Left forelimb (tissue), 1 donor: ENCODE measurements at places on chromosomes 7 and 10.

DNA sequence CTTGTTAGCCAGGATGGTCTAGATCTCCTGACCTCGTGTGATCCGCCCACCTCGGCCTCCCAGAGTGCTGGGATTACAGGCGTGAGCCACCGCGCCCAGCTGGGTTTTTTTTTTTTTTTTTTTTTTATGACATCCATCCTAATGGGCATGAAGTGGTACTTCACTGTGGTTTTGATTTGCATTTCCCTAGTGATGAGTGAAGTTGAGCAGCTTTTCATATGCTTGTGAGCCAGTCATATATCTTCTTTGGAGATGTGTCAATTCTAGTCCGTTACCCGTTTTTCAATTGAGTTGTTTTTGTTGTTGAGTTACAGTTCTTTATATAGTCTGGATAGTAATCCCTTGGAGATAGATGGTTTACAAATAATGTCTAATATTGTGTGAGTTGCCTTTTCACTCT is 127.7 kb downstream of the SMURF1 start:
- no peak for DNase-seq

- DNase-seq, result no peak
Observed at GRCh38 chr10:72355214-72355555, 466 bp upstream of the DNAJB12 start.

DNA sequence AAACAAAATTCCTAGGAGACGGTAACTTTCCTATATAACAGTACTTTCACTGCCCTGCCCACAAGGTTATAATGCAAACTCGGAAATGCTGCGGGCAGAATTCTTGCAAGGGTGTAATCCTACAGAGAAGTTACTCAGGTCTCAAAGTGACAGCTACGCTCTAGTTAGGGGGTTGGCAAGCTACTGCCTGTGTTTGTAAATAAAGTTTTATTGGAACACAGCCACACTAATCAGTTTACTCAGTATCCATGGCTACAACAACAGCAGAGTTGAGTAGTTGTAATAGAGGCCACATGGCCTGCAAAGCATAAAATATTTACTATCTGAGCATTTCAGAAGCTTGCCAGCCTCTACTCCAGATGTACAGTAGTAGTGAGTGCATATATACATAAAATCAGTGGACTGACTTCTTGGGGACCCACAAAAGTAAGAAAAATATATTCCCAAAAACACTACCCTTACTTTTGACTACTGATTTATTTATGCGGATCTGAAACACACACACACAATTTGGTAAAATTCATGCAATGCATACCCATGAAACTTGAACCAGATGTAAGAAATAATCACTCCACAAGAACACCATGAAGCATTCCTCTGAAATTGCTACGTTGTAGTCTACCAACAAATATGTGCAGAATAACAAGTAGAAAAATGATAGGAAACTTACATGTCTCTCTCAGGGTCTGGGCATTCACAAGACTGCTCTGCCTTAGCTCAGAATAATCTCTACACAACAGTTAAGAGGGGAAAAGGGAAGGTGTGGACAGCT is 53.0 kb downstream of the SMURF1 start:
- no peak for DNase-seq

DNA sequence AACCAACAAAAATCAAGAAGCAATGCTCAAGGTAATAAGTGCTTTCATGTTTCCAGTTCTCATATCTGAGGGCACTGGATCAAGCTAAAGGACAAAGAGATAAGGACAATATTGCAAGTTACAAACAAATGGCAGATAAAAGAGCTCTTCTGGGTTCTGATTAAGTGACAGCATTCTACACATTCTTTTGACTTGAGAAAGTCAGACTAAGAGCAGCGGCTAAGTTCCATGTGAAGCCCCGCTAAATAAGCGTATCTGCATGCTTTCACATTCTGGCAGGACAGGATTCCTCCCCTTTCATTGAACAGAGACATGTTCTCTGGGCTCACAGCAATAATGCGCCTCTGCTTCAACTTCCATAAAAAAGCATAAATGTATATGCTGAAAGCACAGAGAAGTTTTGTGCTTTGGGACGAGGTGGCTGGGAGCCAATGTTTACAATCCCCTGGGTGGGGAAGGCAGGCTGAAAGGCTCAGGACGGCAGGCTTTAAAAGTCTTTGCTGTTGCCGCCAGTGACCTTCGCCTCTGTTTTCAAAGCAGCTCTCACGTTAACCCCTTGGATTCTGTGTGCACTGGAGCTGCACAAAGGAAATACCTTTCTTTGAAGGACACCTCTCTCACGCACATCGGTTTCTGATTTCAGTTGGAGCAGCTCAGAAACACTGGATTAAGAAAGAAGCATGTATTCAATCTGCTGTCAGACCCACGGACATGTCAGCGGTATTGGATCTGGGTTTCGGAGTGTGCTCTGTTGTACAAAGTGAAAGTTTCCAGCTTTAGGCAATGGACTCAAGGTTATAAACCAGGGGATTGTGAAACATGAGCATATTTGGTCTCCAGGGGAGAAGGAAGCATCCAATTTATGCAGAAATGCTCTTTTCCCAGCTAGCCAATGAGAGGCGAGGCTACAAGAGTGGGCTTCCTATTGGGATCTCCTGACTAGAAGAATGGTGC is 105.4 kb upstream of the FAM133B start:
- DNase-seq, result peak; percentile 78

DNA sequence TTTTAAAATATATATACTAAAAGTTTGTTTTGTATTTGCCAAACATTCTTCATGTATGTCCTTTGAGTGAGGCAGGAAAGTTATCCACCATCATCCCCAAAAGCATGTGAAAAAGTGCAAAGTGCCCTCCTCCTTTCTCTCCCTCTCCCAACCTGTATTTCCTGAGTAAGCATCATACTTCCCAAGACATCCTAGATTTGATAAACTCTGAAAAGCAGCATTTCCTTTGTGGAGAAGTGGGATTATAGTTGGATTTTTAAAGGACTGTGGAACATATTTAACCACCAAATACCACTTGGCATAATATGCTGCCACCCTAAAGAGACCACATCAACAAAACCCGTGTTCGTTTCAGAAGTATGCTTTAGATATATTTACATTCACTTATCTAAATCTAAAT is 36.9 kb downstream of the NET1 start:
- DNase-seq, result no peak

DNA sequence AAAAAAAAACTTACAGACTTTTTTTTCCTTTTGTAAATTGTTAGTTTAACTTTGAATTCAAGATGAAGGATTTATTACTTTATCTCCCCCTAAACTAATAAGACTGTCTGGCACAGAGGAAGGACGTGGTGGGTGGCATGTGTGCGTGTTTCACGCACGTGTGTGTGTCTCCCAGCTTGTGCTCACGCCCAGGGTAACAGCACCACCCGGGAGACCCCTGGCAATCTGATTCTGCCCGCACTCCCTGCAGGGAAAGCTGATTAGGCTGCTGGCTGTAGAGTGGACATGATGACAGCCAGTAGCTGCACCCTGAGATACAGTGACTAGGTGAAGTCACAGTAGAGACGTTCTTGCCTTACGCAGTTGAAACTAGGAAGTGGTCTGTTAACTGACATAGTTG is 25.3 kb downstream of the WIPI2 start:
- no peak for DNase-seq

- DNase-seq, result no peak
Observed at GRCh38 chr7:54814401-54814800, 55.4 kb upstream of the SEC61G start.

DNA sequence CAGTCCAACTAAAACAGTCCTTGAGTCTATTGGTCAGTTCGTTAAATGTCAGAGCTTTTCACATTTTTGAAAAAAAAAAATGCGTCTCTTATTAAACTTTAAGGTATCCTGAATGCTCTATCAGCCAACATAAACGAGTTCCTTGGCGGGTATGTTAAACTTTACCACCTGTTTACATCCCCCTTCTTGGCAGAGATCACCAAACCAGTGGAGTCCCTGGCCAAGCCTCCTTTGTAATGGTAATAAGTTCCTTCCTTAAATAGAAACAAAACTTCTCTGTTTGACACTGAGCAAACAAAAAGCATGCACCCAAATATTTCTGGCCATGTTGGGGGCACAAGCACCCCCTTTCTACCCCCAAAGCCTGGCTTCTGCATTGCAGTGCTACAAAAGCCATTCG is 3.2 kb downstream of the TRIL start:
- no peak for DNase-seq

- no peak for DNase-seq
Observed at GRCh38 chr10:76015245-76015644, 583.8 kb downstream of the LRMDA start.

DNA sequence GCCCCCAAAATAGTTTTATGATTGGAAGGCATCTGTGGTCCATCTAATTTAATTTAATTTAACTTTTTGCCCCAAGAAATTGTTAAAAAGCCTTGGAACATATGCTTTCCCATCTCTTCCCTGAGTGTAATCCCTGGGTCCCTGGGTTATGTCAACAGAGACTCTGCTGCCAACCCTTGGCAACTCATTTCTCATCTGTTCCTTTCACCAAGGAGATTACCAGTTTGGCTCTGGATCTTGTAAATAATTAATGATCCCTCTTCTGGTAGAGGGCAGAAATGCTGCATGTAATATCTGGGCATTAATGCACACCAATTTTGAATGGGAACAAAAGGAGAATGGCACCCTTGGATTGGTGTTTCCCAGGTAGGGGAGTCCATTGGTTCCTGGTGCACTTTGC is 514.2 kb downstream of the CCSER2 start:
- DNase-seq, result no peak

DNA sequence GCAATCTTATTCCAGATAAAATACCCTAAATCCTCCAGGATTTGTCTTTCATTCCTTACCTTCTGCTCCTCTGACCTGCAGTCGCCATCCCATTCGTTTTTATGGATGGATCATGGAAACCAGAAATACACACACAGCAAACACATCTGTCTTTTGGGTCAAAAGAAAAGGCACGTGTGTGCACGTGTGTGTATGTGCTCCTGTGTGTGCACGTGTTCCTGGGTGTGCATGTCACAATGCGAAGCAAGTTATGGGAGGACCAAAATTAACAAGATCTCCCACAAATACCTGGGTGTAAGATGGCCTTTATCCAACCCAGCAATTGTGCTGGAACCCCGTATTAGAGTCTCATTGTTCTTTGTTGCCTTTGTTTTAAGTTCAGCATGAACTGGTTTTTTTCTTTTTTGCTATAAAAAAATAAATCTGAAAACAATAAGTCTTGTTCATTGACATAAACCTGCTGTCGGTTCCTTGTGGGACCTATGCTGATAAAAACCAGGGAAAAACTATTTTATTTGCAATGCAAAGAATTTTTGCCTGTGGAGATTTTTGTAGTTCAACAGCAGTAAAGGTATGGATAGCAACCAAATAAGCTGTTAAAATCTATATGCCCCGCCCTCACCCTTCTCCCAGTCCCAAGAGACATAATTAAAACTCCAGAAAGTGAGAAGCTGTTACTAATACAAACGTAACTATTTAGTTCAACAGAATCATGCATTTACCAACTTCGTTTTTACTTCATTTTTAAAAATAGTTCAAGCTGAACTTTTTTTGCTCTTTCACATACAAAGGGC is 229.6 kb downstream of the CREB5 start:
- no peak for DNase-seq

GRCh38 chr10:71435571-71436267 is 39.0 kb downstream of the CDH23 start:
- peak; percentile 64 for DNase-seq

- DNase-seq, result no peak
Observed at GRCh38 chr7:43850348-43851116, 18.8 kb downstream of the MRPS24 start.

DNA sequence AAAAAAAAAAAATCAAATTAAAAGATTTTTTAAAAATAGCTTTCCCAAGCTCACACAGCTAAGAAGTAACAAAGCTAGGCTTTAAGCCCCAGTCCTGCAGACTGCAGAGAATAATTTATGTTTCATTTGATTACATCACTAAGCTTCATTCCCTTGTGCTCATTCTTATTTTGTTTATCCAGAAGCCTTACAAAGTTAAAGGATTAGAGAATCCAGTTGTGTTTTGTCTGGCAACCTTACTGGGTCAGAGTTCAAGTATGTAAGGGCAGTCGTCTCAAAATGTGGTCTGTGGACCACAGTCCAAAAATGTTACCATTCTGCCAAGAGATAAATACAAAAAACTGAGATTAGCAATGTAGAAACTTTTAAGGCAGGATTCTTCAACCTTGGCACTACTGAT is 32.1 kb upstream of the EZH2 start:
- DNase-seq, result no peak

GRCh38 chr10:227014-227413 is 91.8 kb downstream of the ZMYND11 start:
- DNase-seq, result no peak

DNA sequence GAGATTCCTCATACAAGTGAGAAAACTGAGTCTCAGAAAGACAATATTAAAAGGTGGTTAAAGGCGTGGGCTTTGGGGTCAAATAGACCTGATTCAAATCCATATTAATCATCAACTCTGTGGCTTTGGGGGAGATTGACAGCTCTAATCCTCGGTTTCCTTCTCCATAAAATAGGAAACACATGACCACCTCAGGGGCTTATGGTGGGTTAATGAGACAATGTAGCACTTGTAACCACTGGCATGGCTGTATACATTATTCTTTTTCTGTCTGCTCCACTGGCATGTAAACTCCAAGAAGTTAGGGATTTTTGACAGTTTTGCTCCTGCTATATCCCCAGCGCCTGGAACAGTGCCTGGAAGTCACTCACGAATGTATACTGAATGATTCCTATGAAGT is 120.8 kb upstream of the GAD2 start:
- DNase-seq, result no peak

DNA sequence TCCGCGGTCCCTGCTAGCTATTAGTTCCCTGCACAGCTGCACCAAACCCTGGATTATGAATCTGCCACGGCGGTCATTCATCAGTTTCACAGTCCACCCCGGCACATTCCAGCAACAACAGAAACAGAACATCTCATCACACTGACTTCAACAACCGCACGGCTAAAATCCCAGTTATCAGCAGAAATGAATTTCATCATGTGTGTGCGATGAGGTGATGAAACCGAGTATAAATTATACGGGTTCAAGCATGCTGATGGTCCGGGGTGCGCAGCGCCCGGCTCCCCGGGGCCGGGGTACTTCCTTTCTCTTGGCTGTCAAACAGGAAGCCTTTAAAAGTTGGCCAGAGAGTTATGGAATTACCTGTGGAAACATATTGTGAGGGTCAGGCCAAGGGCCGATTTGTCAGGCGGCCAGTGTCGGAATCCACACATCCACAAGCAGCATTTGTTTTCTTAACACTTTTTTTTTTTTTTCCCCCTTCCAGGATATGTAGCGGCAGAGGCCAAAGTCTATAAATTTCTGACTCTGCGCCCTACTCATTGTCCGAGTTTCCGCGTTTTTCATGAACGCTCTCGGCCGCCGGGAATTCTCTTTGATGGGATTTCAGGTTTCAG is 420.9 kb upstream of the MGMT start:
- peak; percentile 84 for DNase-seq
